Non-pigmented ciliary epithelial cell (primary cell): ENCODE measurements at places on chromosomes 12 and 14.

- no peak for DNase-seq
These were observed 1.8 kb upstream of the TMPRSS12 start for GRCh38 chr12:50840809-50841487.

DNA sequence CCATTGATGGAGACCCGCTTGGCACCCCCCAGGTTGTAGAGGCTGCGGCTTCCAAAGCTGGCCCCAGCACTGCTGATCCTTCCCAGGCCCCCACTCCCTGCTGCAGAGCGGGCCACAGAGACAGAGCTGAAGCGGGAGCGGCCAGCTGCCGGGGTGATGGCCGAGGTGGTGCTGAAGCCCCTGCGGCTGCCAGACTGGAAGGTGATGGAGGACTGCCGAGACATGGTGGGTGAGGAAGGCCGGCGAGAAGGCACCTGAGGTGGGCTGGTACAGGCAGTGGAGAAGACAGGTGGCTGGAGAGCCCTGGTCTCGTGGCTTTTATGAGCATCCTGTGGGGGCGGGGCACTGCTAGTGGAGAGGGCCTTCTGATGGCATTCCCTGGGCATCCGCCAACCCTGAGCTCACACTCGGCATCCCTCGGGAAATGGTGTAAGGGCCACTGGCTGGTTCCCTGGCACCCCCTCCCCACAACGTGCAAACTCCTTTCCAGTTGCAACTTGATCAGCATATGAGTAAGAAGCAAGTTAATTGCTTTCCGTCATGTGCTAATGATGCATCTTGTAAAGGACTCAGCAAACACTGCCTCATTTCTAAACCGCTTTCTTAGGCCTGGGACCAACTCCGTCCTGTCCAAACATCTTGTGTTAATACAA, at the start of gene KRT75:
KRT75 (minus strand) TSS at position 291 of the 653 bp plus-strand sequence; CDS start at position 224, 67 bp downstream.
- DNase-seq, result no peak

- DNase-seq, result no peak
These were observed 111.4 kb downstream of the EGLN3 start for GRCh38 chr14:33839193-33840076.

- DNase-seq, result no peak
These were observed 63.0 kb upstream of the ARHGAP5 start for GRCh38 chr14:32014057-32014456.

DNA sequence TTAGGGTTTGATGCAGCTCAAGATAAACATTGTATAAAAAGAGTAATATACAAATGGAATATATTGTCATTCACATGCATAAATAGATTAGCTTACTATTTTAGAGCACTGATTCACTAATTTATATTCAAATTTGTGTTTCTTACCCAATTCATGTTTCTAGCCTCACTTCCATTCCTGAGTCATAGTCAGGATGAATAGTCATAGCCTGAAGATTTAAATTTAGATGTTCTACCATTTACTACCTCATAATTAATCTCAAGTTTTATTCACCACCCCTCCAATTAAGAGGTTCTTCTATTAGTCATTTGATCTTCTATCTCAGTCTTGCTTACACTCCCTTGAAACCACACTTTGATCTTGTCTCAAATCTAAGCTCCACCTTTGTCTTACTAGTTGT, 38.7 kb downstream of the ANO4 start:
- no peak for DNase-seq

- DNase-seq, result no peak
These were observed 6.8 kb downstream of the PFKM start for GRCh38 chr12:48125985-48126384.

DNA sequence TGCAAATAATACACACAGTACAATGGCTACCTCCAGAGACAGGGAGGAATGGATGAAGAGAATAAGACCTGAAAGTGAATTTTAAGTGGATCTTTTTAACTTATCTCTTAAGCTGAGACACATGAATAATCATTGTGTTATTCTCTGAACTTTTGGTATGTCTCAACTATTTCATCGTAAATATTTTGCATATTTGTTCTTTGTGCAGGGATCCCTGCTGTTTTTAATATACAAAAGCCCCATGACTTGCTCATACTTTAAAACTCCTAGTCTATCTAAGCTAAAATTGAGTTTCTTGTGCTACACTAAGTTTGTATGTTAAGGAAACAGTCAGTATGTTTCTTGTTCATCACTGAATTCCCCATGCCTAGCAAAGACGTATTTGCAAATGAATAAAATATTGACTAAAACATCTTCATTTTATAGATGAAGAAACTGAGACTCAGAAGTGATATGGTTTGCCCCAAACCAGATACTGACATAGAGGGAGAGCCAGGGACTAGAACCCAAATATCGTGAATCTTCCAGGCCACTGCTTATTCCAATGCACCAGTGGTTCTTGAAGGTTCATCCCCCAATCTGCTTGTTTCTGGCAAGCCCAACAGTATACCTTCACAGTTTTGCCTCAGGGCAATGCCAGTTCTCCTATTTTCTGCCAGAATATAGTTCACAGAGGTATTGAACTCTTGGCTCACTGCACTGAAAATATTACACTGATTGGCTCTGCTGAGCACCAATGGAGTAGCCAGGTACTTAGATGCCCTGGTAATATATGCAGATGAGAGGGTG, 356.9 kb downstream of the MED13L start:
- no peak for DNase-seq

- no peak for DNase-seq
These were observed at the start of gene PLEKHD1 for GRCh38 chr14:69484444-69485314. TSS of gene PLEKHD1 (plus strand) at chr14:69484728. CDS start at chr14:69484966, 238 bp downstream.

DNA sequence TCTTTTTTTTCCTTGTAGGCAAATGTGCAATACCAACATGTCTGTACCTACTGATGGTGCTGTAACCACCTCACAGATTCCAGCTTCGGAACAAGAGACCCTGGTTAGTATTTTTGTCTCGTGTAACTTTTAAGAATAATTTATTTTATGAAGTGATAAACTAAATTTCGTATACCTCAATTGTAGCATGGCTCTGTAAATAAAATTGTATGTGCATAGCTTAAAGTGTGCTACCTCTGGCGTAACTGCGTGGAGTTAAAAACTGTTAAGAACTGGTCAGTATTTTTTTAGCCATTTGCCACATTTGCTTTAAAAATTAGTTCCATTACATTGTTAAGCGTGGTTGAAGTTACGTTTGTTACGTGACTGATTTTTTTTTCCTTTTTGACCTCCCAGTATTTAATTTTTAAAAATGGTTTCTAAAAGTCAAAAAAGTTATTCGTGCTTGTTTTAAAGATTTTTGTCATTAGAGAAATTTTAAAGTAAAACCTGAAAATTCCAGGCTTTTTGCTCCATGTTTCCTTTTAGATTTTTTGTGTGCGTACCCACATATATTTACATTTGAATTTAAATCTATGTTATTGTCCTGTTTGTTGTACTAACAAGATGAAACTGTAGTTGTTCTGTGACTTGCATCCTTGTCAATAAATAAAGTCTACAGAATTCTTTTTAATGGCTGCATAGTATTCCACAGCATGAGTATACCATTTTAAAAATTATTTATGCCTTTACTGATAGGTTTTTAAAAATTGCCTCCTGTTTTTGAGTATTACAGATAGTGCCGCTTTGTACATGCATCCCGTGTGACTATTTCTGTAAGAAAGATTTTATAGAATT, 1.4 kb downstream of the MDM2 start:
- no peak for DNase-seq

GRCh38 chr12:46516933-46517578, 144.5 kb upstream of the SLC38A2 start:
- no peak for DNase-seq

DNA sequence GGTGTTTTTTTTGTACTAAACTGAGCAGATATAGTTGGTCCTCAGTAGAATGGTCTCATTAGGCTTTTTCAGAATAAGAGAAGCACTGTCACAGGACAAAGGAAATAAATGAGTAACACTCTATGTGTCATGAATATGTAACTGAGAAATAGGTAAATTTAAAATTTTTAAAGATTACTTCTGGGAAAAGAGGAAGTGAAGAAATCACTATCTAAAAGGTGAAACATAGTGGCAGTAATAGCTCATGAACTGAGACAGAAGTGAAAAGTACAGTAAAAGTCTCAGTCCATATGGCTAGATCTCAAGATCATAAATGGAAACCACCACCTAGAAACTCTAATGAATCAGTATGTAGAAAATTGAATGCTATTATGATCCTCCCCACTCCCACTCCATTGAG, 89.3 kb upstream of the TTC7B start:
- DNase-seq, result no peak

- no peak for DNase-seq
These were observed 17.9 kb downstream of the A2ML1 start for GRCh38 chr12:8840321-8840720.

DNA sequence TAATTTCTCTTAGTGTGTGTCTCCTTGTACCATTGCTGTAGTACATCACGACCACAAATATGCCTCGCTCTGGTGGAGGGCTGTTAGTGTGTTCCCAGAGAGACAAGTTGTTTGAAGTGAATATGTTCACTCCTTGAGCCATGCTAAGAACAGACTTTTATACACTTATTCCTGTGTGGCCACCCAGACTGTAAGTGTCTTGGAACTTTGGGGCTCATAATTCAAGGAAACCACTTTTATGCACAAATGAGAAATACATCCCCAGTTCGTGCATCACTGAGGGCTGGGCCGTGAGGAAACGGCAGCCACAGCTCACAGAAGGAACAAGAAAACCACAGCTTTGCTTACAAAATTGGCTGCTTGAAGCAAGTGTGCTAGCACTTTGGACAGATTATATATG, 362.2 kb upstream of the DDHD1 start:
- DNase-seq, result no peak

- no peak for DNase-seq
These were observed 14.9 kb upstream of the NFKBIA start for GRCh38 chr14:35419429-35419841.

- DNase-seq, result no peak
These were observed 272.4 kb upstream of the RTL1 start for GRCh38 chr14:101175731-101176534.

GRCh38 chr12:131897276-131897675, 2.9 kb downstream of the ULK1 start:
- DNase-seq, result no peak

DNA sequence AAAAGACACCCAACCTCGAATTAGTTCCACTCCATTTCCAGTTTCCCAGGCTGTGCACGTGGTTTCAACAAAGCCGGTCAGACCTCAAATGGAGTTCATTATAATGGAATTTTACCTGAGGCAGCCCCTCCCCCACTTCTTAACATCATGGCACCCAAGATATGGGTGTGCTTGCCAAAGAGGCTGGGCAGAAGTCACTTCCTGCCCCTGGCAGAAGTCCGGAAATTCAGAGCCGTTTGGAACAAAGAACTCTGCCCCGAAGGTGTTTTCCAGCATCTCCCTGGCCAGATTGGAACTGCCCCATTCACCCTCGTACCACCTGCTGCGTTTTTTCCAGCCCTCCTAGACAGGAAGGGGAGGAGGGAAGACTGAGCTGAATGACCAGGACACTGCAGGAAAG, 8.2 kb downstream of the VDR start:
- DNase-seq, result no peak

DNA sequence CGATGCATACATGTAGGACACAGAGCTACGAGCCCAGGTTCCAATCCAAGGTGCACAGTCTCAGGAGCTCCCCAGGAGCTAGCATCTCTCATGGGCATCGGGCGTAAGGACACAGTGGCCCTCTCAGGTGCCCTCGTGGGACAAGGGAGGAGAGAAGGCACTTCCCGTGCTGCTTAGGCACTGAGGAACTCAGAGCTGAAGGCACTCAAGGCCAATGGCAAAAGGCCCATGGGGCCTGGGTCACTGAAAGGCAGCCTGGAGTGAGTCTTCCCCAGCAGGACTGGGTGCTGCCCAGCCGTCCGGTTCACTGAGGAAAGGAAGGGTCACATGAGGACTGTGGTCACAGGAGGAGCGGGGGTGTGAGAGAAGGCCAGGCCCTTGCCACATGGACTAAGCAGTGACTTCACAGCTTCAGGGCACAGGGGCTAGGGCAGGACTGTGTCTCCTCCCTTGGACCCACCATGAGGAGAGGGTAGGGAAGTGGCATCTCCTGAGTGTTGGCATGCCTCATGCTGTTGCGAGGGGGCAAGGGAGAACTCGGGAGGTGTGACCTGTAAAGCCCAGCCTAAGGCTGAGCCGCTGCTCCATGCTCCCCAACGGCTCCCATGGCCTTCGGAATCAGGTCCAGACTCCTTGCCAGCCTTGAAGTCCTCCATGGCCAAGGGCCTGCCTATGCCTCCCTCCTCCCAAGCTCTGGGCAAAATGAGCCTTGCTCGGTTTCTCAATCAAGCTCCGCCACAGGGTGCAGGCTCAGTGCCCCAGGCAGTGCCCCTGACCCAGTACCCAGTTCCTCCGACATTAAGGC, 51.8 kb downstream of the CHGA start:
- DNase-seq, result no peak

- no peak for DNase-seq
These were observed 6.6 kb downstream of the PDE6H start for GRCh38 chr12:14979468-14979867.

DNA sequence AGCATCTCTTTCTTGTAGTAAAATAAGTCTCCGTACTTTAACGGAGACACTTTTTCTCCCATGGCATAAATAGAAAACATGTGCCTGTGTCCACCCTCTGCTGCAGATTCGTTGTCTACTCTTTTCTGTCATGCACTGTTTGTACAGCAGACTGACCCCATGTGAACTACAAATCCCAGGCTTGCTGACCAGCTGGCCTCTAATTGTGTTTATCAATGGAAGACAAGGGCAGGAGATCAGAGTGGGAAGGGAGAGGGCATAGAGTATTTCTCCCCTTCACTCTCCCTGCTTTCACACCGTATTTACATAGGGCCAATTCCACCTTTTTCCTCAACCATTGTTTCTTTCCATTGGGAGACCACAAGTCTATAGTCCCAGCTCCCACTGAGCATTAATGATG, 31.0 kb upstream of the TMTC2 start:
- no peak for DNase-seq

GRCh38 chr12:91384366-91384765, 201.7 kb upstream of the DCN start:
- DNase-seq, result no peak

DNA sequence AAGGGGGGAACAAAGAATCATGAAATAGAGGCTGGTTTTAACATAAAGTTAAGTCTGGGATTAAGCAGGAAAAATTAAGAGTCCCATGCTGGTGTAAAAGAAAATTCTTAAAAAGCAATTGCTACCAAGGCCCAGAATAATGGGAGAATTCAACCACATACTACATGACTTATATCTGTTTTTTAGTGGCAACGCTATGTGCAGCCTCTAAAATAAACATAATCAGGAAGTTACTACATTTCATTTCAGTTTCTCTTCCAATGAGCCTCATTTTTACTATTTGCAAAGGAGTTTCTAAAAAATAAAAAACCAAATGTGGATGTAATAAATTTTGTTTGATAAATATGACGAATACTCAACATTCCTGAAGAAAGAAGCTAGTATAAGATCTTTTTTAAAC, 58.1 kb downstream of the CPNE8 start:
- DNase-seq, result no peak

DNA sequence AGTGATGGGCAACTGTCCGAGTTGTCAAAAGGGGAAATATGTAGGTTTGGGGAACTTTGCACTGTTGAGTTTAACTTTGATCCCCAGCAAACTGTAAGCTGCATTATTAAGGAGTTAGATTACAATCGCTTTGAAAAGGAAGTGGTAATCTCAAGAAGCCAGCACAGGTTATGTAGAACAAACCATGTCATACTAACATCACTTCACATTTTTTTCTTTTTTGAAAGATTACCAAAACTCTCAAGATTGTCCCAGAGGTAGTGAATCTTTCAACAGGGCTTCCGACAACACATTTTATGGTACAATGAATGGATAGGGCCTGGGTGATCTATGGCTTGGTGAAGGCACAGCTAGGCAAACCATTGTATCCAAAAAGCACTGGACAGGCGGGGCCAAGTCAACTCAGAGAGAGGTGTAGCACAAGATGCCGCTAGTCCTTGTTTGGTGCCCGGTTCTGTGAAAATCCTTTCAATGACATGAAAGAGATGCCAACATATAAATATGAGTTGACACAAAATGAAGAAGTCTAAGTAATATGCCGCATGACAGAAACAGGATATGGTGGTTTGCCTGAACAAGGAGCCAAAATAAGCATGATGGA, 24.3 kb upstream of the PARP11 start:
- no peak for DNase-seq
